ENCODE measurements at places on chromosomes 5 and 9.

DNA sequence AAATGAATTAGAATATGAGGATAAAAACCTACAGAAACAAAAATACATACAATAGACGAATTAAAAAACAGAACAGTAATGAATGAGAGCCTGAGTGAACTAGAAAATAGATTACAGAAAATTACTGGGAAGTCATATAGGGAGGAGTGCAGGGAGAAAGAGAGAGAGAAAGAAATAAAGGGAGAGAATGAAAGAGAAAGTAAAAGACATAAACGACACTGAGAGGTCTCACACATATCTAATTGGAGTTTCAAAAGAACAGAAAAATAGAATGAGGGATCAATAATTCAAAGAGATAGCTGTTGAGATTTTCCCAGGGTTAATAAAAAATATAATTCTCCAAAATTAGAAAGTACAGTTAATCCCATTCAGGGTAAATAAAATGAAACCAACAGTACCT lies 156.4 kb upstream of the FTMT start:
- DNase-seq: no peak

DNA sequence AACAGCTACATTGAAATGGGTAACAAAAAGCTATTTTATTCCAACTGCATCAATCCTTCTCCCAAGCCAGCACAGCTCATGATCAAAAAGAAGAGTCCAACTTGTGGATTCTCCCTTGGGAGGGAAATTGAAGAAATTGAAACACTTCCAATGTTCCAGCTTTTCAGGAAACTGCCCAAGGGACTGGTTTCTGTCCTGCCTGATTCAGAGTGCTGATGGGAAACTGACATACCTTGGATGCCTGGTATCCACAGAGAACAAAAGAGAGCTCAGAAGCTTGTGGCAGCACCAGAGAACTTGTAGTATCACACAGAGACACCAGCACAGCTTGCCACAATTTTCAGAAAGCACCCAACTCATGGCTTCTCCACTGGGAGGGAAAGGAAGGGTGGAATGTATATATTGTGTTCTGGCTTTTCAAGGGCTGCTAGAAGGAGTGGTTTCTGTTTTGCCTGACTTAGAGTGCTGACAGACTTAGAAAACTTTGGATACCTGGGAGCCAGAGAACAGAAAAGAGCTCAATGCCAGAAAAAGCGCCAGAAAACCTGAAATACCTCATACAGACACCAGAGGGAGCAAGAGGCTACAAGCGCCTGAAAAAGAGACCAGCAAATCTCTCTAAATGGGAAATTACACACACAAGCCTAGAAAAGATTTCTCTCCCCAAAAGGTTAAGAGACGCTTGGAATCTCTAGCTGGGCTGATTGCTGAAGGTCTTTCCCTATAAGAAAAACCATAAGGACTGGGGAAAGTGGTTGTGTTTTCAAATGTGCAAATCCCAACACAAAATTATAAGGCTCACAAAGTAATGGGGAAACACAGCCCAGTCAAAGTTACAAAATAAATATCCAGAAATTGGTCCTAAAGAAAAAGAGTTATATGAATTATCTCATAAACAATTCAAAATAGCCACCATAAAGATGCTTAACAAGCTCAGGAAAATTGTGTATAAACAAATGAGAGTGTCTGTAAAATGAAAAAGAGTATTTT lies 178.8 kb downstream of the SPOCK1 start:
- DNase-seq: peak; percentile 64

GRCh38 chr5:114660791-114661190 lies 298.9 kb downstream of the KCNN2 start:
- DNase-seq: no peak

GRCh38 chr5:153784277-153784676 lies 254.4 kb downstream of the FAM114A2 start:
- no peak for DNase-seq

DNA sequence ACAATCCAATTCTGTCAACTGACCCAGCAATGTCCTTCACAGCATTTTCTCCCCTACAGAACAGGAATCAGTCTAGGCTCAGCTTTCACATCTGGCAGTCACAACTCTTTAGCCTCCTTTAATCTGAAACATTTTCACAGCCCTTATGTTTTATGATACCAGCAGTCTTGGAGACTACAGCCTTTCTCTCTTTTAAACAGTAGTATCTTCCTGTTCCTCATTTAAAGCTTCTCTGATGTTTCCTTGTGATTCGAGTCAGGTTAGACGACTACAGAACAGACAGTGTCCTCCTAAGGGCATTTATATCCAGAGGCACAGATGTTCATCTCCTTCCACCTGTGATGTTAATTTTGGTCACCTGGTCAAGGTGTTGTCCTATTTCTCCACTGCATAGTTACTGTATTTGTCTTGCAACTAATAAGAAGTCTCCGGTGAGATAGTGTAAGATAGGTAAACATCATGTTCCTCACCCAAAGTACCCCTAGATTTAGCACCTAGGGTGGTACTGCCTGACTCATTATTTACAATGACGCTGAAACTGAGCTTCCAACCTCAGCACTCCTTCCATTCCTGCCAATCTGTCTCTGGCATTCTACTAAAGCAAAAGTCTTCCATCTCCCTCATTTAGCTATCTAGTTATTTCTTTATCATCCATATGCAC lies 20.7 kb downstream of the TTC39B start:
- DNase-seq: no peak

DNA sequence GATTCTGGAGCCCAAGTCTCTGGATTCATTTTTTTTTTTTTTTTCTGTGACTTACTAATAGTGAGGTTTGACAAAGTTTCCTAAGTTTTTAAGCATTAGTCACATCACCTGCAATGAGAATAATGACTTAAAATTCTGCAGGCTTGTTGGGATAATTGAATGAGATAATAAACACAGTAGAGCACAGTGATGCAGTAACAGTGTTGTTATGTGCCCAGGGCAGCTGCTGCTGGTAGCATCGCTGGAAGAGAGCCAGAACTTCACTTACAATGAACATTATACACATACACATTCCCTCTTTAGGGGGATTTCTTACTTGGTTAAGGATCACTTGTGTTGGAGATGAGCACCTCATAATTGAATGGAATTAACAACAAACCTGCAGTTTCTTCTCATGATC lies 78.9 kb downstream of the ALDH7A1 start:
- DNase-seq: no peak

DNA sequence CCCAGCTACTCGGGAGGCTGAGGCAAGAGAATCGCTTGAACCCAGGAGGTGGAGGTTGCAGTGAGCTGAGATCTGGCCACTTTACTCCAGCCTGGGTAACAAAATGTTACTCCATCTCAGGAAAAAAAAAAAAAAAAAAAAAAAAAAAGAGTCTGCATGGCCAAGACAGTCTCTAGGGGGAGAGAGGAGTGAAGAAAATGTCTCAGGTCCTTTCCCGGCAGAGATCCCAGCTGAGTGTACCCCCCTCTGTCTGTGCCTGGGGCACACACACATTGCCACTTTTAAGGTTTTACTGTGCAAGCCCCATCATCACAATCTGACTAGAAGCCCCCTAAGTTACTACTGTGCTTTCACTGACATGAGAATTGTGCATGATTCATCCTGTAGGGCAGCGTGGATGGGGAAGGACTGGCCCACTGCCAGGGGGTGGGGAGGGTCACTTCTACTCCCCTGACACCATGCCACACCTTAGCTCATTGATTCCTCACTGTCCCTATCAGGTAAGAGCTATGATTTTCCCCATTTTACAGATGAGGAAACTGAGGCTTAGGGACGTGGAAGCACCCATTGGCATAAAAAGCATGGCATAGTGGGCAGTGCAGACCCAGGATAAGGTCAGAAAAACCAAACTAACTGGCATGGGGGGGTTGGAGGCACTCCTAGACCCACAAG lies 102.3 kb upstream of the LARP1 start:
- no peak for DNase-seq

All from suppressor macrophage (primary cell).